ENCODE measurements at places on chromosomes 11 and 22. TPM values are rescaled to one million over a fixed set of nuclear protein-coding genes. Genes with fewer than 3 reads are reported as not detected.

GRCh38 chr11:68468217-68468828 is 7.8 kb downstream of the PPP6R3 start:
- no peak for DNase-seq
- no peak overlapping the region for H3K4me3 ChIP-seq
- H3K36me3 ChIP-seq: no peaks in the 10 kb centered on the region
- H3K27me3 ChIP-seq: no peaks in the 10 kb centered on the region
- peaks cover 39% of the 10 kb centered on the region for H3K4me1 ChIP-seq
- H3K27ac ChIP-seq: no peak overlapping the region

DNA sequence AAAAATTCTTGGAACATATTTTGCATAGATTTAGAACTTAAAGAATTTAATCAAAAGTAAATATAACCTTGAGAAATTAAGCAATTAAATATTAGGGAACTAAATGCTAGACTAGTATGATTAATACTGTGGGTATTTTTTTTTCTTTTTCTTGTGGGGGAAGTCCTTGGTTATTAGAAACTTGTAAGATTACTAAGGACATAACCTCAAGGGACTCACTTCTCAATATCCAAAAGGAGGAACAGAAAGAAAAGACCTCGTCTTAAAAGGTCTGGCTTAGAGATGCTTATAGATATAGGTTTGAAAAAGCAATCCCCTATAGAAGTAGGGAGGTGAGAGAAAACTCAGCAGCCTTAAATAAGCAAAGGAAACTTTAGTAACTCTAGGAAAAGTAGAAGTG is 368.5 kb downstream of the INSC start:
- no peak overlapping the region for H3K27ac ChIP-seq
- H3K27me3 ChIP-seq: no peaks in the 10 kb centered on the region
- no peaks in the 10 kb centered on the region for H3K36me3 ChIP-seq
- no peak for DNase-seq
- no peaks in the 10 kb centered on the region for H3K4me1 ChIP-seq
- no peak overlapping the region for H3K4me3 ChIP-seq

DNA sequence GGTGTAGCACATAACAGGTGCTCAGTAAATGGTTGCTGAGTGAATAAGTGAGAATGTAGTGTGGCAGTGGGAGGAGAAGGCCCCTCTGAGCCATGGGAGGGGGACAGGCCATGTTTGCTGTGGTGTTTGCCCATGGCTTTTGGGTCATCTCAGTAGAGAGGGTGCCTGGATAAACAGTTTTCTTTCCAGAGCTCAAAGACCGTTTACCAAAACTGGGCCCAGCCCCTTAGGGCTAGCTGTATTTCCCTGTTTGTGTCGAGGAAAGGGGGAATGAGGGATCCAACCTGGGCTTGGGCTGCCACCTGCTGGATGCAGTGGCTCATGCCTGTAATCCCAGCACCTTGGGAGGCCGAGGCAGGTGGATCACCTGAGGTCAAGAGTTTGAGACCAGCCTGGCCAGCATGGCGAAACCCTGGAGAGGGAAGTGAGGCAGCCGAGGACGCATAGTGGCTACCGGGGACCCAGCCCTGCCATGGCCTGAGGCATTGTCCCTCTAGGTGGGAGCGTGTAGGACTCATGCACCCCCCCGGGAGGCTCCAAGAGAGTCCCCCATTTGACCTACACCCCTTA is 8.7 kb upstream of the LTO1 start:
- peak; percentile 21 for DNase-seq
- no peak overlapping the region for H3K4me3 ChIP-seq
- H3K27me3 ChIP-seq: no peaks in the 10 kb centered on the region
- H3K4me1 ChIP-seq: no peaks in the 10 kb centered on the region
- no peaks in the 10 kb centered on the region for H3K36me3 ChIP-seq

GRCh38 chr11:64396079-64396591 is 37.2 kb downstream of the RPS6KA4 start:
- H3K27me3 ChIP-seq: no peaks in the 10 kb centered on the region
- no peak overlapping the region for H3K4me3 ChIP-seq
- no peak overlapping the region for H3K27ac ChIP-seq
- DNase-seq: no peak
- peaks cover 10% of the 10 kb centered on the region for H3K4me1 ChIP-seq

GRCh38 chr11:114016986-114017385 is 42.1 kb downstream of the HTR3A start:
- H3K4me3 ChIP-seq: no peak overlapping the region
- no peaks in the 10 kb centered on the region for H3K27me3 ChIP-seq
- no peaks in the 10 kb centered on the region for H3K4me1 ChIP-seq
- H3K27ac ChIP-seq: no peak overlapping the region

GRCh38 chr11:88435415-88435814 is 97.9 kb upstream of the CTSC start:
- no peak overlapping the region for H3K27ac ChIP-seq
- no peak for DNase-seq
- H3K27me3 ChIP-seq: no peaks in the 10 kb centered on the region
- H3K4me3 ChIP-seq: no peak overlapping the region

GRCh38 chr22:36360871-36361383 is 26.8 kb downstream of the MYH9 start:
- no peak overlapping the region for H3K4me3 ChIP-seq
- H3K36me3 ChIP-seq: no peaks in the 10 kb centered on the region
- peaks cover 88% of the 10 kb centered on the region for H3K4me1 ChIP-seq
- no peaks in the 10 kb centered on the region for H3K27me3 ChIP-seq
- DNase-seq: no peak
- peak overlapping the region; percentile 45 for H3K27ac ChIP-seq

DNA sequence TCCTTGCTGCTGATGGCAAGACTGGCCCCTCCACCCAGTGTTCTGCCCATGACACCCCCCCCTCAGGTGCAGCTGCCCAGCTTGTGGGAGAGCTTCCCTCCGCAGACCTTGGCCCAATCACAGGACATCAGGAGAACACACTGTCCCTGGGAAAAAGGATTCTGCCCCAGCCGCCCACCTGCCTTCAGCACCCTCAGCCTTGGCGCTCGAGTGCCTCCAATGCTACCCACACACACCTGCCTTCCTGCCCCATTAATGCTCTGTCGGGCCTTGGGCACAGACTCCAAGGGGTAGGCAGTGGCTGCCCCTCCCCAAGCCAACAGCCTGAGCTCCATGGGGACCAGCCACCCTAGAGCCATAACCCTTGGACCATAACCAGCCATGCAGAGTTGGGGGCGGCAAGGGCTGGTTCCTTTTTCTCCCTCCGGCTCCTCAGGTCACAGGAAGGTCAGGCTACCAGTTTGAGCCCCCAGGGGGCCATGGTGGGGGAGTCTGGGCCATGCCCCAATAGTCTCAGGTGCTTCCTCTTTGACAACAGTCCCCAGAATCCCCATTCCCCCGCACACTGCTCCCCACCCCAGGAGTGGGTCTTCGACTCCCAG is 1.3 kb upstream of the ZNF70 start:
- H3K4me3 ChIP-seq: no peak overlapping the region
- DNase-seq: no peak
- no peaks in the 10 kb centered on the region for H3K36me3 ChIP-seq
- H3K27me3 ChIP-seq: no peaks in the 10 kb centered on the region
- H3K27ac ChIP-seq: no peak overlapping the region

- H3K4me1 ChIP-seq: peaks cover 14% of the 10 kb centered on the region
- H3K36me3 ChIP-seq: no peaks in the 10 kb centered on the region
- peak overlapping the region; percentile 83 for H3K27ac ChIP-seq
- peak overlapping the region; percentile 94 for H3K4me3 ChIP-seq
- no peak for DNase-seq
Observed at GRCh38 chr11:43358279-43358800, 380 bp upstream of the TTC17 start.

GRCh38 chr22:31206896-31207687 is 5.0 kb upstream of the LIMK2 start:
- no peaks in the 10 kb centered on the region for H3K36me3 ChIP-seq
- no peaks in the 10 kb centered on the region for H3K27me3 ChIP-seq
- no peak overlapping the region for H3K27ac ChIP-seq
- H3K4me1 ChIP-seq: peaks cover 9% of the 10 kb centered on the region
- DNase-seq: no peak

- peaks cover 6% of the 10 kb centered on the region for H3K4me1 ChIP-seq
- no peaks in the 10 kb centered on the region for H3K27me3 ChIP-seq
- no peak for DNase-seq
- no peak overlapping the region for H3K4me3 ChIP-seq
Observed at GRCh38 chr22:35587896-35588295, 29.2 kb downstream of the MB start.

GRCh38 chr22:48262596-48263430 is 1500.4 kb downstream of the TBC1D22A start:
- H3K4me1 ChIP-seq: no peaks in the 10 kb centered on the region
- DNase-seq: no peak

DNA sequence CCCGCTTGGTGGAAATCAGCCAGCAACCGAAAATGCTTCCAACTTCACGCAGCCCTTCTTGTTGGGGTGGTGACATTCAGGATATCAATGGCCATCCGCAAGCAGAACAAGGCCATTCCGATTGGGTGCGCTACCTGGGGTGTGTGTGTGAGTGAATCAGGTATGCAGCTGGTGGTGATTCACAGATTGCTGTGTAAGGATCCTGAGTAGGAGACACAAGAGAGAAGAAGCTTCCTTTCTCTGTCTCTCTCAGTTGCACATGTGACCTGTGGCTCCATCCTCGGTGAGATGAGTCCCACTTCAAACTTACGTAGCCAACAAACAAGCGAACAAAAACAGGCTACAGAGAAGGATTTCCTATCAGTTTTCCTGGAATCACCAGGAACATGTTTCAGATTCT is 9.6 kb upstream of the TMEM184B start:
- H3K4me3 ChIP-seq: no peak overlapping the region
- H3K4me1 ChIP-seq: no peaks in the 10 kb centered on the region
- no peak overlapping the region for H3K27ac ChIP-seq
- H3K36me3 ChIP-seq: no peaks in the 10 kb centered on the region
- DNase-seq: no peak
- no peaks in the 10 kb centered on the region for H3K27me3 ChIP-seq

DNA sequence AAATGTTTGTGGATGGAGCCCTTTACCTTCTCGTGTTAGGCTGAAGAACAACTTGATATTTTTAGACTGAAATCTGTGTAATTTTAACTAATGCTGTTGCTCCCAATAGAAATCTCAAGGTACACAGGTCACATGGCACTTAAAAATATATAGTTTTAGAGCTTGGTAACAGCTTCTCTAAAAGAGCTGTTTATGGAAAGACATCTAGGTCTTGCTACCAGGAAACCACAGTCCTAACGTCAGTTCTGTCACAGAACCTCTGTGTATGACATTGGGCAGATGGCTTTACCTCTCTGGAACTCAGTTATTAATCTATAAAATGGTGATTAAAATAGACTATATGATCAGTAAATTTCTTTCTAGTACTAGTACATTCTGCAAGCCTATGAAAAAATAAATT is 35.4 kb downstream of the PAK1 start:
- H3K36me3 ChIP-seq: no peaks in the 10 kb centered on the region
- no peak overlapping the region for H3K4me3 ChIP-seq
- no peaks in the 10 kb centered on the region for H3K4me1 ChIP-seq
- H3K27ac ChIP-seq: no peak overlapping the region
- no peaks in the 10 kb centered on the region for H3K27me3 ChIP-seq
- no peak for DNase-seq

DNA sequence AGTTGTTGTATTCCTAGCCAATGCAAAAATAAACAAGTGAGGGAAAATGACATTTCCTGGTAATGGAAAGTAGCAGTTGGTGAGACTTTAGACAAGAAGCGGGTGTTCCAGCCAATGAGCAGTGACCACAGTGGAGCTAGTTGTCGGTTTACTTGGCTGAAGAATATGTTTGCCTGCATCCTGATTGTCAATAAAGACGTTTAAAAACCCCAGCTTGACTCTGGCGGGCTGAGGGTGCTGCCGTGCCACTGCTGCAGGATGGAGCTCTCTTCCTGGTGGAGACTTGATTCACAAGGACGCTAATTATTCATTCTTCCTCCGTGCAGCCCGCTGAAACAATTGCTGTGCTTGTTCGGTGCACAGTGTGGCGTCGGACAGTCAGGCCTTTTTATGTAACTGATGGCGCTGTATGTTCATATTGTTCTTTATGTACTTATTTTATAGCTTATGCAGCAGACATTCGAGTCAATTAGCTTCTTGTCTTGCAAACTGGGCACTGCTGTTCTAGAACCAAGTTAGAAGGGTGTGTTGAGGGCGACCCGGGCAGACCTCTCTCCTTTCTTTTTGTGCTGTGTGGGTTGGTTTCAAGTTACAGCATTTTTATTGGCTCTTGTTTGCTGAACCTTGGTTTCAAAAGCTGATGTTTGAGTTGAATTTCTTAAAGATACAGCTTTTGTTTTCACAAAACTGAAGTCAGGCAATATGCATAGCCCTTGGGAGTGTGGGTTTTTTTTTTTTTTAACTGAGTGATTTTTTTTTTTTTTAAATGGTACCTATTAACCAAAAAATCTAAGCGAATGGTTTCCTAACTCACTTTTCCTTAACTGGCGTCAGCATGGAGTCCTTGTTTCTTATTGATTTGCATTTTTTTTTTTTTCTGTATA is 153.9 kb downstream of the TEAD1 start:
- peaks cover 19% of the 10 kb centered on the region for H3K4me1 ChIP-seq
- peak overlapping the region; percentile 52 for H3K4me3 ChIP-seq
- no peaks in the 10 kb centered on the region for H3K27me3 ChIP-seq
- H3K36me3 ChIP-seq: no peaks in the 10 kb centered on the region
- peak; percentile 61 for DNase-seq

GRCh38 chr11:28393348-28393747 is 285.2 kb downstream of the METTL15 start:
- no peak overlapping the region for H3K27ac ChIP-seq
- no peaks in the 10 kb centered on the region for H3K36me3 ChIP-seq
- H3K27me3 ChIP-seq: no peaks in the 10 kb centered on the region
- no peak for DNase-seq

DNA sequence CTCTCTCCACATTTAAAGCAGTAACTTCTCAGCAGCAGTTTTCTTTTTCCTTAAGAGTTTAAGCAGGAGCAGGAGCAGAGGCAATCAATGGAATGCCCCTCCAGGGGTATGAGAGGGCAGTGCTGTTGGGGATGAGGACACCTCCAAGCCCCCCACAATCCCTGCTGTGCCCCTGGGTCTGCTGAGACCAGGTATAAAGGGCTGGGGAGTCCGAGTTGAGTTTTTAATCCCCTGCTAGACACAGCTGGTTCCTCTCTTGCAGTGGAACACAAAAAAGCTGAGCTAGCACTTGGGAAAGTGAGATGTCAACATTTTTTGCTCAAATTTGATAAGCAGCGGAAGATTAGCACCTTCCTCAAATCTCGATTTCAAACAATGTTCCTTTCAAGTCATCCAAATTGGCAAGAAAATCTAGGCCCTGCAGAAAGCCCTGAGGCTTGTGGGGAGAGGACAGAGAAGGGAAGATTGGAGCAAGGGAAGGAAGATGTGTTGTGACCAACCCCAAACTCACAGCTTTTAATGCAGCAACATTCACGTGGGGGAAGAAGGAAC is 581.9 kb downstream of the SOX6 start:
- H3K27ac ChIP-seq: no peak overlapping the region
- no peak for DNase-seq
- no peaks in the 10 kb centered on the region for H3K27me3 ChIP-seq
- no peak overlapping the region for H3K4me3 ChIP-seq

GRCh38 chr11:84922836-84923235 is 704.3 kb downstream of the DLG2 start:
- H3K27ac ChIP-seq: no peak overlapping the region
- no peak overlapping the region for H3K4me3 ChIP-seq
- no peaks in the 10 kb centered on the region for H3K27me3 ChIP-seq
- DNase-seq: peak; percentile 14

- H3K4me3 ChIP-seq: no peak overlapping the region
- no peaks in the 10 kb centered on the region for H3K27me3 ChIP-seq
- H3K27ac ChIP-seq: no peak overlapping the region
- H3K4me1 ChIP-seq: peaks cover 21% of the 10 kb centered on the region
Observed at GRCh38 chr11:116312570-116313391, 460.0 kb downstream of the BUD13 start.

The DKK3 gene
- 175 TPM for polyA plus RNA-seq

The MPZL3 gene
- 0.71 TPM for polyA plus RNA-seq

The SAA4 gene
- 1.5 TPM for polyA plus RNA-seq

The PGA4 gene
- 0.42 TPM for polyA plus RNA-seq

The CDCA5 gene
- polyA plus RNA-seq: 1.6 TPM

The ABTB2 gene
- 1.9 TPM for polyA plus RNA-seq

The KRTAP5-9 gene
- polyA plus RNA-seq: 0.71 TPM

The KDM4E gene
- not detected for polyA plus RNA-seq

The LDHAL6A gene
- not detected for polyA plus RNA-seq
